ENCODE measurements at places on chromosomes 3 and 15.

- DNase-seq, result no peak
These were observed 54.4 kb downstream of the DNAH1 start for GRCh38 chr3:52370531-52370930.

DNA sequence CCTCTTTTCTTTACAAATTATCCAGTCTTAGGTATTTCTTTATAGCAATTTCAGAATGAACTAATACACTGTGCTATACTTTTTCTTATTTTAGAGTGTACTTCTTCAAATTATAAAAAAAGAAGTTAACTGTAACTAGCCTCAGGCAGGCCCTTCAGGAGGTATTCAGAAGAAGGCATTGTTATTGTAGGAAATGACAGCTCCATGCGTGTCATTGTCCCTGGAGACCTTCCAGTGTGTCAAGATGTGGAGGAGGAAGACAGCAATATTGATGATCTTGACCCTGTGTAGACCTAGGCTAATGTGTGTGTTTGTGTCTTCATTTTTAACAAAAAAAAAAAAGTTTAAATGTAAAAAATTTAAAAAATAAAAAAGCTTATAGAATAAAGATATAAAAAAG, 55.5 kb downstream of the IL12A start:
- no peak for DNase-seq

DNA sequence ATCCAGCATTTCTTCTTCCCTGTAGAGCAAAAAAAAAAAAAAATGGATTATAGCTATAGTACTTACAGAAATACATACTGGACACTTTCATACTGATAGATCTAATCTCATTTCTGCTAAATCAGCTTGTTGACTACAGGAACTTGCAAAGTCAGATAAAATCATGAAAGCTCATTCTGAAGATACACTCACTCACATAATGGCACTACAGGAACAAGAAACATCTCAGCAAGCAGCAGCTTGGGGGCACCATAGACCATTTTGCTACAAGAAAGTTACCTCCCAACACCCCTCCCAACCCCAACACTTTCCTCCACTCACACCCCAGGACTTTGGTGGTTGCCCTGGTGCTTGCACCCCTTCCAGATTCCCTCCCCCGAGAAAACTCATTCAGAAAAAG, 4.6 kb downstream of the MYH15 start:
- no peak for DNase-seq

GRCh38 chr3:125261031-125261430, 48.5 kb upstream of the SLC12A8 start:
- no peak for DNase-seq

- no peak for DNase-seq
These were observed 126.7 kb upstream of the PRICKLE2 start for GRCh38 chr3:64351713-64352638.

- no peak for DNase-seq
These were observed 30.0 kb downstream of the CCNL1 start for GRCh38 chr3:157129803-157130466.

- DNase-seq, result no peak
These were observed 72.8 kb downstream of the GABRG3 start for GRCh38 chr15:27043770-27044169.

DNA sequence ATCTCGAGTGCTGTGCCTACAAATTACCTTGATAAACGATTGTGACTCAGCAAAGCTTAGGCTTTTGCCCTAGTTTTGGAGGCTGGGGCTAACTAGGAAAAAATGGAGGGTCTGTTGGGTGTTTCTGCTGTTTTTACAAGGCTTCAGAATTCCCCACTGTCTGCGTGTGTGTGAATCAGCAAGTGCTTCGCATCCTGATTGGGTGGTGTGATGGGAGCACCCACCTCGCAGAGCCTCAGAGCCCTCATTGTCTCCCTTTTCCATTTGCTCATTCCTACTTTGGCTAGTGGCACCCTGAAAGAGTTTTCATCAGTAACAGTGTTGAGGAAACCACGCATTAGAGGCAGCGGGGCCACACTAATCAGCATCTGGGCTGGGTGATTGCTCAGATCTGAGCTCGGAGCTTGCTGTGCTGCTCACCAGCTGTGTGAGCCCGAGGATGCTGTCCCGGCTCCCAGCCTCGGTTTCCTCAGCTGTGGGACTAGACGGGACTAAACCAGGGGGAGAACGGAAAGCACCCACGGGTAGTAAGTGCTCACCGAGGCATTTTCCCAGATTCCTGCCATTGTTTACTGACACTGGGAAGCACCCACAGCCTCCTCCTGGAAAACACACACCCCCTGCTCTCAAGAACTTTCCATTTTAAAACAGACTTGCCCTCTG, 40.6 kb downstream of the GOLGA8S start:
- DNase-seq, result no peak

- no peak for DNase-seq
These were observed 26.1 kb upstream of the ZCWPW2 start for GRCh38 chr3:28322464-28322863.

DNA sequence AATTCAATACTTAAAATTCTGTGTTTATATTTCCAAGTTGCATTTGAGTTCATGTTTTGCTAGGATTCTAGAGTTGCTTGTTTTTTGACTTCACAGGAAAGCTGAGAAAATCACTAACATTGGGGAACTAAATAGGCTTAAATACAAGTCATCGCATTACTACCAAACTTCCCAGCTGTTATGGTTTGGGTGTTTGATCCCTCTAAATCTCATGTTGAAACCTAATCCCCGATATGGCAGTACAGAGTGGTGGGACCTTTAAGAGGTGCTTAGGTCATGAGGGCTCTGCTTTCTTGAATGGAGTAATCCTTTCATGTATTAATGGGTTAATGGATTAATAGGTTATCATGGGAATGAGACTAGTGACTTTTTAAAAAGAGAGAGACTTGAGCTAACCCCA, 77.2 kb upstream of the ARPP21 start:
- DNase-seq, result no peak

- no peak for DNase-seq
These were observed 30.3 kb upstream of the SPESP1 start for GRCh38 chr15:68900027-68900426.

- DNase-seq, result no peak
These were observed 468.9 kb downstream of the MCTP2 start for GRCh38 chr15:94700211-94700610.

DNA sequence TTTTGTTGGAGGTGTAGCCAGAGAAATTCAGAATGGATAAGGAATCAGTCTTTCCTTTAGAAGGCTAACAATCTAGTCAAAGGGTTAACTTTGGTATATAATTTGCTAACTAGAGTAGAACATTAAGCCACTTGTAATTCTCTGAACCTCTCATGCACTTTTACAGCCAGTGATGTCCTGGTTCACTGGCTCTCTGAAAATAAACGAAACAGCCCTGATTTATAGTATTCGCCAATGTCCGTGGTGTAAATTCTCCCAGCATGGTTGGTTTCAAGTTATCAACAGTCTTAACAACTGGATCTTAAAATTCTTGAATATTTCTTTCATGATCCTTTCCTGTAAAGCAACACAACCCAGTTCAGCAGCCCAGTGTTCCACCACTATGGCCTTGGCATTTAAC, 500.4 kb upstream of the CDIN1 start:
- no peak for DNase-seq

GRCh38 chr3:32646761-32647160, 38.2 kb upstream of the CNOT10 start:
- no peak for DNase-seq

DNA sequence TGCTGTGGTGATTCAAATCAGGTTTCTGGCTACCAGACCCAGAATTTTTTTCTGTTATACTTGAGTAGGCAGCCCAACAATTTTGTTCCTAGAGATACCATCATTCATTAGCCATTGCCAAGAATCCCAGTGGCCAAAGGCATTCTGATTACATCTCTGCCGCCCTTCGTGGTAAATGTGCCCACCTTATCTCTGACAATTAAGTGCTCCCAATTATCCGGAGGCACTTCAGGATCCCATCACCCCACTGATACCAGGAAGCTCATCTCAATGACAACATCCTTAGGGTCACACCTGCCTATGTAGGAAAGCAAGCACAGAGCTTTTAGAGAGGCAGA, 43.2 kb upstream of the RPL35A start:
- DNase-seq, result no peak

GRCh38 chr15:33460166-33460805, 149.5 kb downstream of the RYR3 start:
- no peak for DNase-seq

GRCh38 chr3:144810160-144810559, 838.5 kb downstream of the DIPK2A start:
- no peak for DNase-seq

- peak; percentile 52 for DNase-seq
These were observed 995 bp downstream of the CHST14 start for GRCh38 chr15:40471808-40472150.

GRCh38 chr3:139916271-139916670, 18.7 kb upstream of the CLSTN2 start:
- DNase-seq, result no peak

- no peak for DNase-seq
These were observed 98.2 kb downstream of the ZNF609 start for GRCh38 chr15:64558460-64559179.

- DNase-seq, result no peak
These were observed 73.7 kb downstream of the FILIP1L start for GRCh38 chr3:100040451-100041225.

GRCh38 chr3:22351806-22352205, 600.8 kb upstream of the ZNF385D start:
- DNase-seq, result no peak

GRCh38 chr15:41501931-41502794, 8.5 kb downstream of the ITPKA start:
- no peak for DNase-seq

DNA sequence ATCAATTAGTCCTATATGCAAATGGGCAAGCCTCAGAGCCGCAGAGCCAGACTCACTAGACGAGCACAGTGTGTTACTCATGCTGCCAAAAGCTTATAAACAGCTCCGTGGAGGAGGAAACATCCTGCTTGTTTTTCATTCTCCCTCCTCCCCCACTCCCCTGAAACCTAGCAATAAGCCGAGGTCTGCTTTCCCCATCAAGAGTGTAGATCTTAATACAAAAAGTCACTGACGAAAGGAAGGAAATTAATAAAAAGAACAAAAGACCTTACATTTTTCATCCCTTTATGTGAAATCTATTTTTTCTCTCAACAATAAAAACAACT, 88.5 kb downstream of the XXYLT1 start:
- DNase-seq, result no peak

- no peak for DNase-seq
These were observed 13.2 kb upstream of the ZBTB20 start for GRCh38 chr3:115160295-115160694.

DNA sequence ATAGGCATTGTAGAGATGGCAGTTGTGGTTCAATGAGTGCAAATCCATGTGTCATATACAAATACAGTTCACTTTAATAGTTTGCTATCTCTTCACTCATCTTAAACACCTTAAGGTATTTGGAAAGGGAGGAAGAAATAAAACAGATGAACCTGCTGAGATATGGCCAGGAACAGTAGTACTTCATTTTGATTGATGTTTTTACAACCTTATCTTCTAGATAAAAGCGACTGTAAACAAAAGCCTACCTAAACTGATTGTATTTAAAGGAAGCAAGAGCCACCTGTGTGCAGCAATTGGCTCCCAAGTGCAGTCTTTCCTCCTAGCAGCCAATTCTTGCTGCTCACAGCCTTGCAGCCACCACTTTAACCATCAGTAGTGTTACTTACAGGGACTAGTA, 217.7 kb downstream of the CDIN1 start:
- no peak for DNase-seq

DNA sequence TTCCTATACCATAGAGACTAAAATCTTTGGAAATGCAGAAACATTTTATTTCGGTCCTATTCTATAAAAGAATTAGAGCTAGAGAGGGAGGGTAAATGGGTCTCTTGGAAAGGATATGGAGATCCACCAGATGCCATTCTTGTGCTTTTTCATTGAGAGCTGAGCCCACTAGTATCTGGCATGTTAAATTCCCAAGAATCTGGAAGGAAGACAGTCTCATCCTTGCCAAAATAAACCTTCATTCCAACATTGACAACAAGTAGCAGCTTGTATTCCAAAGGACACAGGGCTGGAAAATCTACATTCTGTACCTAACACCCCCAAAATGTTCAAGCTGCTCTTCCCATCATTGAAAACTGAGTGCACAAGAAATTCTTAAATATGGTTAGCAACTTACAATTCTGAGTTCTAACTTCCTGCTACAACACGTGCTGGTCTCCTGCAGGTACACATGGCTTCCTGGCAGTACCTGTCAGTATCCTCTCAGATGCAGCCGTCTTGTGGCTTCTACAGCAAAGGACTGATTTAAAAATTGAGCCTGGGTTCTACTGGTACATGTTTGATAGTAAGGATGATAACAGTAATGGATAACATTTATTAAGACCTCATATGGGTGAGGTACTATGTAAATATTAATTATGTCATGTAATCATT, 348.1 kb downstream of the SV2B start:
- DNase-seq, result no peak

DNA sequence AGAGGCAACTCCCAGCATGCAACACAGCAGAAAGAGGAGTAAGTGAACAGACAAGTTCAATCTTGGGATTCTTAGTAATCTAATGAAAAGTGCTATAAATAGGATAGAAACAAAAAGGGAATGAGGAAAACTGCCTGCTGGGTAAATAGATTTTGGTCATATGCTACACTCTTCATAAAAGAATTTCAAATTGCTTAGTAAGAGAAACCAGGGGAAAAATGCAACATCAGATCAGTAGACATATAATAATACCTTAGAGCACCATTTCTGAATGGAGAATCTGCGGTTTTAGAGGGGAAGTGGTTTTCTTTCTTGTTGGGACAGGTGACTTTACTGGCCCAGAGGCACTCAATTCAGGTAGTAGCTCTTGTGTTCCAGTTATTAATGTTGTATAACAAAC, 13.4 kb upstream of the TBC1D5 start:
- DNase-seq, result no peak

DNA sequence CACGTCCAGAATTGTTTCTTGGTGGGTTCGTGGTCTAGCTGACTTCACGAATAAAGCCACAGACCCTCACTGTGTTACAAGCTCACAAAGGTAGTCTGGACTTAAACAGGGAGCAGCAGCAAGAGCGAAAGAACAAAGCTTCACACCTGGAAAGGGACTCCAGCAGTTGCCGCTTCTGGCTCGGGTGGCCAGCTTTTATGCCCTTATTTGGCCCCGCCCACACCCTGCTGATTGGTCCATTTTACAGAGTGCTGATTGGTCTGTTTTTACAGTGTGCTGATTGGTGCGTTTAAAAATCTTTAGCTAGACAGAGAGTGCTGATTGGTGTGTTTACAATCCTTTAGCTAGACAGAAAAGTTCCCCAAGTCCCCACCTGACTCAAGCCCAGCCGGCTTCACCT, 194.2 kb upstream of the NDN start:
- DNase-seq, result no peak

DNA sequence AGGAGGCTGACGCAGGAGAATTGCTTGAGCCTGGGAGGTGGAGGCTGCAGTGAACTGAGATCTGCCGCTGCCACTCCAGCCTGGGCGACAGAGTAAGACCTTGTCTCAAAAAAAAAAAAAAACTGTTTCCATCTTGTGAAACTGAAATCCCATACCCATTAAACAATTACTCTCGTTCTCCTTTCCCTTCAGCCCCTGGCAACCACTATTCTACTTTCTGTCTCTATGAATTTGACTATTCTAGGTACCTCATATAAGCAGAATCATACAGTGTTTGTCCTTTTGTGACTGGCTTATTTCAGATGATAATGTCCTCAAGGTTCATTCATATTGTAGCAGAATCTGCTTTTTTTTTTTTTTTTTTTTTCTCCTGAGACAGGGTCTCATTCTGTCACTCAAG, 51.5 kb upstream of the UBE2E1 start:
- DNase-seq, result no peak

Data from 8988T (cell line).